ENCODE measurements at places on chromosomes 6 and 20.

GRCh38 chr6:34055223-34055933 is 90.5 kb downstream of the GRM4 start:
- DNase-seq: peak; percentile 60

- no peak for DNase-seq
These were observed at the start of gene HTR1B for GRCh38 chr6:77463308-77463860. TSS of gene HTR1B (minus strand) at chr6:77463491. CDS start at chr6:77463403, 88 bp downstream.

DNA sequence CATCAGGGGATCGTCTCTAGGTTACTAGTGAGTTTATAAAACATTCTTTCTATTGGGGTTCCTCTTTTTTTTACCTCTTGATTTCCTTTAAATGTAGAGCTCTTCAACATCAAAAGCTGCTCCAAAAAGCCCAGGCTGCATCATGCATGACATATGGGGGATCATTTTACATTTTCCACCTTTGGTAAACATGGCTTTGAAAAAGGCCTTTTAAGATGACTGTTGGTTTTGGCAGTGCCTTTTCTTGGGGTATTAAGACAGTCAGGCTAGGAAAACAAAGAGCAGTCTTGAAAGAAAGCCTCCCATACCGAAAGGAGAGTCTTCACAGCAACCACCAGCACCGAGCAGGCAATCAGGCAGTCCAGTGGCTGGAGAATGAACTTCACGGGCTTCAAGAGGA is 73.2 kb downstream of the NPEPL1 start:
- DNase-seq: no peak

- DNase-seq: no peak
These were observed 108.8 kb downstream of the PPP1R14C start for GRCh38 chr6:150251566-150252186.

Data from T-cell (primary cell).